Activated CD4-positive, alpha-beta T cell treated with anti-CD3 and anti-CD28 coated beads for 36 hours (primary cell): ENCODE measurements at places on chromosomes 6 and 20. TPM values are rescaled to one million over a fixed set of nuclear protein-coding genes. Genes with fewer than 3 reads are reported as not detected.

DNA sequence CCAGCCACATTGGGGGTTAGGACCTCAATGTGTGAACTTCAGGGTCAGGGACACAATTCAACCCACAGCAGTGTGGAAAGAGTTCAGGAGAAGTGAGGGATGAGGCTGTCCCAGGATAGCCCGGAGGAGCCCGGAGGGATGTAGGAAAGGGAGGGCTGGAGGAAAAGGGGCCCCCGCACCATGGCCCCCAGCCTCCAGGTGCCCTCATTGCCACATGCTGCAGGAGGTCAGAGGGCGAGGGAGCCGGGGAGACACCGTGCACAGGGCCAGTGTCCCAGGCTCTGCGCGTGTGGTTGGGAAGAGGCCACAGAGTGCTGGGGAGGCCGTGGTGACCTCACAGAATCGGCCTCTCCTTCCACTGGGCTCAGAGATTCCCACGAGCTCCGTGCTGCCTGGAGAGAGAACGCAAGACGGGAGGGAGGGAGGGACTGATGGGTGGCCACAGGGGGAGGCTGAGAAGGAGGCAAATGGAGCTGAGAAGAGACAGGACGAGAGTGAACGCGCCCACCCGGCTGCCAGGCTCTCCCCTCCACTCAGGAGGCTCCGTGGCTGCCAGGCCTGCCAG is 215.1 kb downstream of the DLL1 start:
- no peak overlapping the region for H3K27ac ChIP-seq
- H3K4me3 ChIP-seq = no peak overlapping the region
- H3K4me1 ChIP-seq = no peaks in the 10 kb centered on the region

Gene FAM162B
- not detected for total RNA-seq

DNA sequence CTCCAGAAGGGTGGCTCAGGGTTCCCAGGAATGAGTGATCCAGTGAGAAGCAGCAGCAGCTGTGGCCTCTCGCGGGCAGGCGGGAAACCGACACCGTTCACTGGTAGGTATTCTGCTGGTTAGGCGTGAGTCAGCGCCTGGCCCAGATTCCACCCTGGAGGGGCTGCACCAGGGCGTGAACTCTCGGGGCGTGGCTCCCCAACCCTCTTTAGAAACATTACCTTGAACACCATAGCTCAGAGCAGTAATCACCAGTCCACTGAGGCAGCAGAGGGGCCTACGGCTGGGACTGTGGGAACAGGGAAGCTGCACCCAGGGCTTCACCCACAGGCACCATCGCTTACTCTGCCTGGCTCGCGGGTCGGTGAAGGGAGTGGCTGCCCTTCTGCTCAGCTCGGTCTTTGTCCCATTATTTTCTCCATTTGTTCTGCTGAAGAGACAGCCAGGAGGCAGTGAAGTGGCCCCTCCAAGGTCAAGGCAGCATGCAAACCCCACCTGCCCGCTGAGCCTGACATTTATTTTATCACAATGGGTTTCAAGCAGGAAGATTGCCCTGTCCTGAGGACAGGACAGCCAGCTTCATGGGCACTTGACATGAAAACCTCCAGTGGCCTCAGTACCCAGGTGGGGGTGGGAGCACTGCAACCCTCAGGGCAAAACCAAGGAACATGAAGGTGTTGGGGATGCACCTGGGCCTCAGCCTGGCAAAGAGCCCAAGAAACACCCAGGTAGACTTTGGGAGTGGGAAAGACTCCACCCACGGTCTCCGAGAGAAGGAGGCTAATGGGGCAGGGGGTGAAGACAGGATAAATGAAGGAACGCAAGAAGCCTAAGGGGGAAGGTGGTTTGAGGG is 51.0 kb upstream of the CD93 start:
- no peaks in the 10 kb centered on the region for H3K36me3 ChIP-seq
- H3K4me1 ChIP-seq = peaks cover 3% of the 10 kb centered on the region
- H3K27ac ChIP-seq = no peak overlapping the region

DNA sequence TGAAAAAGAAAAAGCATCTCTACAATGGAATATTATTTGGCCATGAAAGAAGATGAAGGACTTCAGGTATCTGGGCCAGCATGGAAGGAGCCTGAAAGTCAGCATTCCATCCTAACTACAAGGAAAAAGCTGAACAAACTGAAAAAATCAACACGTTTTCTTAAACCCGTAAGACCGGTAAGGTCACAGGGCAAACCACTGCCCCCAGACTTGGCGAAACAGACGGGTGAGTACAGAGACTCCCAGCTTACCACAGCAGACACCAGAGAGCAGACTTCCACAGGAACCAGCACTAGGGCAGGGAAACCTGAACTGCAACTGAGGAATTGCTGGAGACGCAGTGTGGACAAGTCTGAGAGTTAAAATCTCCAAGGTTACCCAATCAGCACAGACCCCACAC is 31.4 kb downstream of the BEND3 start:
- peaks cover 23% of the 10 kb centered on the region for H3K36me3 ChIP-seq
- no peak for DNase-seq
- peaks cover 7% of the 10 kb centered on the region for H3K4me1 ChIP-seq
- no peaks in the 10 kb centered on the region for H3K27me3 ChIP-seq
- H3K4me3 ChIP-seq = no peak overlapping the region

GRCh38 chr6:162387718-162388382 is 339.7 kb downstream of the PRKN start:
- H3K36me3 ChIP-seq = no peaks in the 10 kb centered on the region
- H3K4me3 ChIP-seq = no peak overlapping the region
- no peaks in the 10 kb centered on the region for H3K4me1 ChIP-seq
- H3K27me3 ChIP-seq = no peaks in the 10 kb centered on the region

DNA sequence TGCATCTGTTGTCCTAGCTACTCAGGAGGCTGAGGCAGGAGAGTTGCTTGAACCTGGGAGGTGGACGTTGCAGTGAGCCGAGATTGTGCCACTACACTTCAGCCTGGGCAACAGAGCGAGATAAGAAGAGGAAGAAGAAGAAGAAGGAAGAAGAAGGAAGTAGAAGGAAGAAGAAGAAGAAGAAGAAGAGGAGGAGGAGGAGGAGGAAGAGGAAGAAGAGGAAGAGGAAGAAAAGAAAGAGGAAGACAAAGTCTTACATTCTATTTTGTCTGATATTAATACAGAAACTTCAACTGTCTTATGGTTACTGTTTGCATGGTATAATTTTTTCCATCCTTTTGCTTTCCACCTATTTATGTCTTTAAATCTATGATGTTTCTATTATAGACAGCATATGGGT is 7.2 kb upstream of the NELFCD start:
- no peak overlapping the region for H3K4me3 ChIP-seq
- DNase-seq = no peak
- H3K4me1 ChIP-seq = no peaks in the 10 kb centered on the region
- H3K27ac ChIP-seq = no peak overlapping the region

GRCh38 chr6:53066077-53066417 is 843 bp downstream of the FBXO9 start:
- H3K4me3 ChIP-seq = peak overlapping the region; percentile 97
- peak; percentile 64 for DNase-seq
- H3K36me3 ChIP-seq = peaks cover 9% of the 10 kb centered on the region
- peak overlapping the region; percentile 83 for H3K27ac ChIP-seq
- no peaks in the 10 kb centered on the region for H3K27me3 ChIP-seq

- no peaks in the 10 kb centered on the region for H3K36me3 ChIP-seq
- no peak overlapping the region for H3K27ac ChIP-seq
- DNase-seq = no peak
Observed at GRCh38 chr6:133645966-133646740, 242.8 kb upstream of the TCF21 start.

Gene CTCFL
- total RNA-seq = not detected
